ENCODE measurements at places on chromosomes 1 and 21.

GRCh38 chr21:16590186-16590585 lies 860.4 kb downstream of the USP25 start:
- DNase-seq, result no peak

DNA sequence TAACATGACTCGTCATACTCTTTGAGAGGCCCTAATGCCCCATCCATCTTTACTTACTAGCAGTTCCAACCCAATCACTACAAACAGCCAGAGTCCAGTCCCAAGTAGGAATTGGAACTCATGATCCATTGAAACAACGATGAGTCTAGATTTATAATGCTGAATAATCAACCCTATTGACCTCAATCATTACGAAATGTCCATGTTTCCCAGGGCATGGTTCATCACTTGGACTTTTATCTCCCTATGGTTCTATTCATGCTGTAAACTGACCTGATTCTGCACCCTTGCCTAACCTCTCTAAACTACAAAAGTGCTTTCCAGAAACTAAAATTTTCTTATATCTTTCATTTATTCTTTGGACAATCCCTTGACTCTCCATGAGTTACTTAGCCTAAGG lies 840.0 kb upstream of the B3GALT2 start:
- DNase-seq, result no peak

- DNase-seq, result no peak
These were observed 6.6 kb upstream of the TTC22 start for GRCh38 chr1:54807756-54808155.

DNA sequence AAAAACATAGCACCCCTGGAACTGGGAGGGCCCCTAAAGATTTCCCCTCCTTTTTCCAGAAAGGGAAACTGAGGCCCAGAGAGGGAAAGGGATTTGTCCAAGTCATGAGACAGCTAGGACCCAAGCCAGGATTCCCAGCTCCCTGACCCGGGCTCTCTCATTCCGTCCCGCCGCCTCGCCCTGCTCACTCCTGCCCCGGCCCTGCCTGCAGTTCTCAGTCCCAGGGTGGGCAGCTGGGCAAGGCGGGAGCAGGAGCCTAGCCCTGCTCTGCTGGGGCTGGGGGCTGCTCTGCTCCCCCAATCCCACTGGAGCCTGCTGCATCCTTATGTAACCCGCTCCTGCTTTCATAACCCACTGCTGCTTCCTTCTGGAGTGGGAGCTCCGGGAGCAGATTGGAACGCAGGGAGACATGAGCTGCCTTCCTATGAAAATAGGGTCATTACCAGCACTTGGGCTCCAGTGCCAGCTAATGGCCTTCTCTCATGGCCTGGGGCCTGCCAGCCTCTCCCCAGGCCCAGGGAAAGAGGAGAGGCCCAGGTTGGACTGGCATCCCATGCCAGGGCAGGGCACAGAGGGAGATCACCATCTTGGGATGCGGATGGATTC lies 84.5 kb downstream of the CAMK2N1 start:
- DNase-seq, result no peak

DNA sequence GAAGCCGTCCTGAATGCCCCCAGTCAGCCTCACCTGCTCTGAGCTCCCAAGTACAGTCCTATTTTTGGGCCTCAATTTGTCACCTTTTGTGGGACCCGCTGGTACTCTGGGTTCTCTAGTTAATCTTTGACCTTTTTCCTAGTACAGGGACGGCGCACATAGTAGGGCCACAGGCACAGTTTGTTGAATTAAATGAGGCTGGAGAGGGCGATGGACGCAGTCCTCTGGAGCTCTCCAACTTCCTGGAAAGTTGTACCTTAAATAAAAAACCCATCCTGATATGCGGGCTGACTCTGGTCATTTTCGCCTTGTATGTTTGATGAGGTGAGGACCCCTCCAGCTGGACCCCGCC lies 4.8 kb downstream of the FAM110D start:
- no peak for DNase-seq
